Germinal center (tissue), 1 donor: ENCODE measurements at places on chromosomes 12 and 14.

DNA sequence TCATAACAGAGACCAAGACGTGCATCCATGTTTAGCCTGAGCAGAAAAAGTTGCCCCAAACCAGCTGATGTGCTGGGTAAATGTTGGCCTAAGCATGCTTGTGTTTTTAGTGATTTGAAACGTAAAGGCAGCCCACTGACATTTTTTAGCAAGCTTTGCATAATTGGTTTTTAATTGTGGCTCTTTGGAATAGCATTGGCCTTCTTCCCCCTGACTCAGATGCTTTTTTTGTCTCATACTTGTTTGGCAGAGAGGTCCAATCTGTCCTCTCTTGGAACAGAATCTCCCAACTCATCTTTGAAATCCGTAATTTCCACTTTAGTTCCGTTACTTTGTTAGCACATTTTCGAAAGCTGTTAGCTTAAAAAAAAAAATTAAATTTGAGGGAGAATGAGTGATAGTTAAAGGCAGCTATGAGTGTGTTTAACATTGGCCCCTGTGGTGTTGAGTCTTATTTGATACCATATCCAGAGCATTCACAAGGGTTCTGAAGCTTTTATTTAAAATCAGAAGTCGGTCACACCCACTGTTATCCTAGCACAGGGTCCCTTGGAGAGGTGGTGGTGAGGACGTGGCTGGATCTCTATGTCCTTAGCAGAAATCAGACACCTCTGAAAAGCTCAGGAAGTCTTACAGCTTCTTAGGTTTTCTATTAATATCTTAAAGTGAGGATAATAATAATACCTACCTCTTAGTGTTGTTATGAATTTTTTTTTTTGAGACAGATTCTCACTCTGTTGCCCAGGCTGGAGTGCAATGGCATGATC, 15.6 kb downstream of the JDP2 start:
- no peak for DNase-seq

GRCh38 chr12:1781772-1782171, 38.6 kb upstream of the LRTM2 start:
- DNase-seq: no peak

DNA sequence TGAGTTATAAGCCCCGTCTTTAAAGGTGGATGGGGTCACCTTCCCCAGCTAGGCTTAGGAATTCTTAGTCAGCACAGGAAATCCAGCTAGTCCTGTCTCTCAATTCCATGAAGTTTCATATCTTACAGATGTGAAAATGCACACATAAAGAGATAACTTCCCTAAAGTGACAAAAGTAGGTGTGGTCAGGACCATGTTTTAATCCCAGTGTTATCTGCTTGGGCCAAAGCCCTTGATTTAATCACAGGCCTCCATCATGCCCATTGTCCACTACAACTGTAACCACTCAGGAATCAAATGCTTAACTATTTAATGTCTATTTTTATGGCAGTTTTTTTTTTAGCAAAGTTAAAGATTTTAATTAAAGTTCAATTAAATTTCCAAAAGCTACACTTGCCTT, 194.4 kb upstream of the BTG1 start:
- DNase-seq: no peak

GRCh38 chr12:55842681-55843429, at the start of gene MMP19:
Gene MMP19, minus strand, starts transcription at chr12:55842936. Its CDS starts 106 bp downstream, at chr12:55842830.
- no peak for DNase-seq

- no peak for DNase-seq
Measured at GRCh38 chr14:106883218-106883692, 1356.9 kb downstream of the TMEM121 start.

DNA sequence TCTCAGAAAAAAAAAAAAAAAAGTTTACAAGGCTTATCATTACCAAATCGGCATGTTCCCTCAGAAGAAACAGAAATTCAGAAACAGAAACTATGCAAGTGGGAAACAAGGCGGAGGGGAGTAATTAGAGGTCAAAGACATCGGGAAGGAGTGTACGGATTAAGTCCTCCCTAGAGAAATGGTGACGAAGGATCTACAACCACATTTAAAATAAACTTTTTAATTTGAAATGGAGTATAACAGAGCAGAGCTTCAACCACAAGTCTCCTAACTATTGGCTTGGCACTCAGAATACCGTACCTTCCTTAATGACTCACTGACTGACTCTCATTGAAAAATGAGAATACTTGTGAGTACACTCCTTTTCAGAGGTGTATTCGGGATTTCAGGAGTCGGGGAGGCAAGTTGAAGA, 908 bp downstream of the ENTPD5 start:
- peak; percentile 15 for DNase-seq

- DNase-seq: peak; percentile 80
Measured at GRCh38 chr12:57621497-57622292, 10.5 kb downstream of the ARHGEF25 start.

- no peak for DNase-seq
Measured at GRCh38 chr14:81400202-81400678, at the start of gene STON2. Gene STON2, minus strand, starts transcription at chr14:81400324. Its CDS starts 1,942 bp downstream, at chr14:81398382.

GRCh38 chr12:119807380-119807779, 69.7 kb downstream of the CIT start:
- DNase-seq: no peak

DNA sequence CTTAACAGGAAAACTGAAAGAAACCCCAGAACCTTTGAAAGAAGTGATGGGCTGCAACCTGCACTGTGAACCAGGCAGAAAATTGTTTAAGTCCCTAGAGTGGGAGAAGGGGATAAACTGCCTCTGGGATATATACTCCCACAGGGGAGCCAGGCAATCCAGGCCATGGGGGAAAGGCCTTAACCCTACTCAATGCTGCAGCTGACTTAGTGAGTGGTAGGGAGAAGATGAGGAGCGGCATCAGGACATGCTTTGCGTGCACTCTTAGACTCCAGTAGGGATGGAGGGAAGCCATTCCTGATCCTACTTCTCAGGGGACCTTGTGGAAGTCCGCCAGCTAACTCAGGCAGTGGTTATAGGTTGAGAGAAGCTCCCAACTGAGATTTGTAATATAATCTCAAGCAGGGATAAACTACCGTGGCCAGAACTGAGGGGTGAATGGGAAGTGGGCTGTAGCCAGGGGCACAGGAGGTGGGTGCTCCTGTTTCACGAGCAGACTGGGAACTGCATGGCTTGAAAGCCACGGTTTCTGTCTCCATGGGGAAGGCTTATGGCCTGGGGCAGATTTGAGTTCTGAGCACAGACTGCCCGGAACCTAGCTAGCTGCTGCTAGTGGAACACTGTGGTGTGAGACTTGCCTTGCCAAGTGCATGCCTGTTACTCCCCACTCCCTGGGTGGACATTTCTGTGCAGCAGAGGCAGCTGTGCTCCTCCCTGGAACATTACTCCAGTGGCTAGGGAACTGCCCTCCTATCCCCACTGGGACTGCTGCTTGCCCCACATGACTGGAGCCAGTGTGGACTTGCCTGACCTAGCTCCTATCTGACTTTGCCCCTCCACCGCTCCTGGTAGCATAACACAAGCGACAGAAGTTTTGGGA, 119.2 kb upstream of the SCAF11 start:
- DNase-seq: no peak

DNA sequence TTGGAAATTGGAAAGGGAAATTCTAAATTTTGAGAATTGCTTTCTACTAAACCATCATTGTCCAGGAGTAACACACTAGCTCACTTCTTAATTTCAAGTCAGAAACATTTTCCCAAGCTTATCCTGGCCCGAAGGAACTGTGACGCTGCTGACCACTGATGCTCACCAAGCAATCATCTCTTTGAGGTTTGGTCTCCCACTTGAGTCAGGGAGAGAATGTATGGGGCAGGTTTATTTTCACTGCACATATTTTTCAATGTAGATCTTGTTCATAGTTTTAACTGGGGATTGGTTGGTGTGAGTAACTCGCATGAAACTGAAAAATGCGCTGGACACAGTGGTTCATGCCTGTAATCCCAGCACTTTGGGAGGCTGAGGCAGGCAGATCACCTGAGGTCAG, 12.9 kb upstream of the RNASE10 start:
- DNase-seq: no peak

DNA sequence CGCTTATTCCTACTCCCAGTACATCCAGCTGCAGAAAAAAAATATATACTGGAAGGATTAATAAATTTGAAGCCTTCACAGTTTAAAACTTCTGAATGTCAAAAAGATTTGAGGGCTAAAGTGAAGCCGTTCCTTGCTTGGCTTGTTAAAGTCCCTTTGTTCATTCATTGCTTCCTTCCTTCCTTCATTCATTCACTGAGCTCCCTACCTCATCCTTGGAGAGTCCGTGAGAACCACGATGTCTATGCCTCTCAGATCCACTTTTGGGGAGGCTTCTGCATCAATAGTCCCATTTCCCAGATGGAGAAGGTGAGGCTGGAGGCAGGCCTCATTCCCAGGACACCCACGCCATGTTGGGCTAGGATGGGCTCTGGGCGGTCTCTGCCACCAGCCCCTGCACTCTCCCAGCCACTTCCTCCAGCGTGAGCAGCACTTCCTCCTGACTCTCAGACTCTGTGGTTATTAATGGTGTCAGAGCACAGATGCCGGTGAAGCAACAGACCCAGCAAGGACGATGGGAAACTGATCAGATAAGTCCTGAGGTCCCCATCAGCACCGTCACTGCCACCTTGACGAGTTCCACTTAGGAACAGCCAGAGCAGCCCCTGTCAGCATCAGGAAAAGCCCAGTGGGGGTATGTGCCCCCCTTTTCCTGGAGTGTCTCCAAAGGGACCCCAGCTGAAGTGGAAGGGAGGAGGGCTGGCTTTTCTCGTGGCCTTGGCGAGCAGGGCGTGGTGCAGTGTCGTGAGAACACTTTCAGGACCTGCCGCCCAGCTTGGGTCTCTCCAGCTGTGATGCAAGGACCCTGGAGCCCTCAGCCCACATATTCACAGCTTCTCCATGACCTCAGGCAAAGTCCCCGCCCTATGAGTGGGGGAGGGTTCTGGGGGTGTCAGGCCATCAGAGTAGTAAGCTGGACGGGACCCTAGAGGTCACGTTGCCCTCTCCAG, 21.2 kb downstream of the ASB2 start:
- DNase-seq: peak; percentile 75

DNA sequence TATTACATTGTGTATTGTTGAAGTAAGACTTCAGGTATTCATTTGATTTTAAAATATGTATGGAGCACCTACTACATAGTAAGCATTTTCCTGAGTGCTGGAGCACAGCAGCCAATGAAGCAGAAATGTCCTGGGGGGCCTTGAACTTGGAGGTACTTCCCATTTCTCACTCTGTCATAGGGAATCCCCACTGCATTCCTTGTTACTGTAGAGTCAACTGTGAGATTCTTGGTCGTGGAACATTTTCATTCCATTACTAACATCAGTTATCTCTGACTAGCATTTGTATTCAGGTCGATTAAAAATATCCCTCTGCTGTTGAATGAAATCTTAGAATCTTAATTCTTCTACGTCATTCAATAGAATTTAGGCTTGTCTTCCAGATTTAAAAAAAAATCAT, 66.7 kb downstream of the PDE3A start:
- DNase-seq: no peak

GRCh38 chr14:54488646-54489317, at the start of gene GMFB:
Gene GMFB, minus strand, starts transcription at chr14:54488980. Its CDS starts 53 bp downstream, at chr14:54488927.
- peak; percentile 92 for DNase-seq

DNA sequence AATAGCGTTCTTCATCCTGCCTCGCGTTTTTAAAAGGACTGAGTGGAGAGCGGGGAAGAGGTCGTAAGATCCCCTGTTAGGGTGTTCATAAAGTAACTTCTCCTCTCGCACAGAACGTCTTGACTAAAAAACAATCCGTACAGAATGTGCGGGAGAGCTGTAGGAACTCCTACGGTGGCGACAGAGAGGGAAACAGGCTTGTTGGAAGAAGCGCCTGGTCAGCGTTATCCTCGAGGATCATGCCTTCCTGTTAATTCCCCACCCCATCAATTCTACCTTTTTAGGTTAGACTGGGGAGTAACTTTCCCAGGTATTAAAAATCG, 399 bp upstream of the WASHC4 start:
- DNase-seq: peak; percentile 16

- no peak for DNase-seq
Measured at GRCh38 chr12:92492291-92492690, 210.5 kb upstream of the PLEKHG7 start.
